ENCODE measurements at places on chromosomes 4 and X.

DNA sequence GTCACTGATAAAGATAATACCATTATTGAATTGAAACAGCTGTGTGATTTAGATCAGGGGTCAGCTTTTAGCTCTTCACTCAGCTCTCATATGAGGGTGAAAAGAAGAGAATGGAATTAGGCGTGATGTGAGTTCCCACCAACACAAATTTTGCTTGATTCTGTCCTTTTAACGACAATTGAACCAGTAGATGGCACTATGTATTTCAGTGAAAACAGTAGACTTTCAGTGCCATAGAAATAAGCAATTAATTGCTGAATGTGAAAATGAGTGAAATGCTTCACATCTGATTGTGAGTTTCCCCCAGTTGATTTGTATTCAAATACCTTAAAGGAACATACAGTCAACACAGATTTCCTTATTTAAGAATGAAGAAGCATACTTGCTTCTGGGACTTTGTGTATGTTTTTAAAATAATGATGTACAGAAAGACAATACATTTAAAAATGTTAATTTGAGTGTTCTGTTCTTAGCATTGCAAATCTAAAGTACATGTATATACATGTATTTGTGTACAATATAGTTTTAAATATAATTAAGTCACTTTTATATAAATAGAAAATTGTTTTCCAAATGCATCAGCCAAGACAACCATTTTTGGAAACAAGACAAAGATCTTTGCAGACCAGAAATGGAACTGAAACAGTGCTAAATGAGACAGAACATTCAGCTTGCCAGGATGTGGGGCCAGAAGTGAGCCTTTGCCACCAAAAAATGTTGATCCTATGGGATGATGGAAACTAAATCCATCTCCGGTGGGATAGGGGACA lies 178.8 kb downstream of the SNCA start:
- DNase-seq, result no peak

DNA sequence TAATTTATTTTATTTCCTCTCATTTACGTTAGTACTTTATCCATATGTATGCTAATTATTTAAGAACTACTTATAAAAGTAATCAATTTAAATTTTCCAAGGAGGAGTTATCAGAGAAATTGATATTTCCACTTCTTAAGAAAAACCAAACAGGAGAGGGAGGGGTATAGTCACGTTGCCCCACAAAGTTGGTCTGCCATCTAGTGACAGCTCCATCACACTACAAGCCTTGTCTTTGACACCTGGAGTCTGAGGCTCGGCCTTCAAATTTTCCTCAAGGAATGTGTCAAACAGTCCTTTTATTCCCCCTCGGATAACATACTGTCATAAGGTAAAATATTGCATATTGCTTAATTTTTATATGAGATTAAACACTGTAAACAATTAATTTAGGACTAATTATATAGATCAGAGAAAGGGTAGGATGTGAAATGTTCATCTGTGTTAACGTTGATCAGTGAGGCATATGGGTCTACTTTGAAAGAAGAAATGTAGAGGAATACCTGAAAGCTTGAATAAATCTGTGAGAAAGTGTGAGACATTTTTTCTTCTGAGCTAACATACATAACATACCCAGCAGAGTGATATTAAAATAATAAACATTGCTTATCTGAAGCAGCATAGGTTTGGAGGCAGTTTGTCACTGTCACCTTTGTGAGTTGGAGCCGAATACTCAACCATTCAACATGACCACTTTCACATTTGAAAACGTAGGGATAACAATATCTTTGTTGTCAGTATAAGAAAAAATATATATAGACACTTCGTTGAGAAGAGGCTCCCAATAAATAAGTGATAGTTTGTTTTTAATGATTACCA lies 114.4 kb downstream of the GLRA3 start:
- DNase-seq, result no peak

GRCh38 chrX:6244666-6245065 lies 16.0 kb upstream of the NLGN4X start:
- no peak for DNase-seq

DNA sequence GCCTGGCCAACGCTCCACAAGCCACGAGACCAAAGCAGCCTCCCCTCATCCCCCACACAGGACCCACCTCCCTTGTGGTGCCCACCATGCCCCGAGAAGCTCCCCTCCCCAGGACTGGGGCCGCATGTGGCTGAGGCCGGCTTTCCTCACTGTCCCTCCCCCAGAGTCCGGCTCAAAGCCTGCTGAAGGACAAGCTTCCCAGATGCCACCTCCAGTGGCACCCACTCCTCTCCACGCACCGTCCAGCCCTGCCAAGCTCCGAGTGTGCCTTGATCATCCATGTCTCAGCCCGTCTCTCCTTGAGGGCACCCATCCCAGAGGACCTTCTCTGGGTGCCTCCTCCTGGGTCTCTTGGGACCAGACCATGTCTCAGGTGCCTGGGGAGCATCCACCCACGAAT lies 58.8 kb upstream of the MXD4 start:
- no peak for DNase-seq

DNA sequence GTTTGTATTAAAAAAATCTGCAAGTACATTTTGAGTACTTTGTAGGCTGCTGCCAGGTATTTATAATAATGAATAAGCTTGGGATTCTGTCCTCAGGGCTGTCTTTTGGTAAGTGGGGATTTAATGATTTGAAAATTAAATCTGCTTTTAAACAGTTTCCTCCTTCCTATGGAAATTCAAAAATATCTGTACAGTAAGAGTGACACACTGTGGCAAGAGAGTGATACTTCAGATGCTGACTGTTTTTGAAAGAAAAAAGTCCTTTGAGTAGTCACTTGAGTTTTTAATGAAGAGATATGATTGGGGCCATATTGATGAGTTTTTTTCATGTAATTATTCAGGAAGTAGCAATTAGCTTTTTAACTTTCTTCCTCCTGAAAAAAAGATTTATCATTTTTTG lies 49.2 kb downstream of the SMARCAD1 start:
- DNase-seq, result no peak

Measured in stimulated activated CD4-positive, alpha-beta T cell treated with anti-CD3 and anti-CD28 coated beads, TNF-alpha, amount 100 ng/mL, for 1 hour (primary cell).